ENCODE measurements at places on chromosomes 1 and 21.

DNA sequence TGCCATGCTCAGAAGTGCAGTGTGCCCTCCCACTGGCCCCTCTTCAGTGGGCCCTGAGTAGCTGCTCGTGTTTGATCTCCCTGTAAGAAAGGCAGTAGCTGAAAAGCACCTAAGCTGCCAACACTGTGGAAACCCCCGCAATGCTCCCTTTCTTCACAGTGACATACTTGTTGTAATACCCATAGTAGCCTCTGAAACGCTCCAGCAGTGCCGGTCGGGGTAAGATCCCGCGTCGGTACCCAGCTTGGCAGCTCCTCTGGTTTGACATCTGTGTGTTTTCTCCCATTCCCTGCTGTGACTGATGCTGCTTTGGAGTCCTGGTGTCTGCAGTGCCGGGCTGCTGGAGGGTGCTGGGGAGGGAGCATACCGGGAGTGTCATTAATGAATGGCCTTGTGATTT, 3.6 kb downstream of the CHAF1B start:
- peak; percentile 26 for DNase-seq

DNA sequence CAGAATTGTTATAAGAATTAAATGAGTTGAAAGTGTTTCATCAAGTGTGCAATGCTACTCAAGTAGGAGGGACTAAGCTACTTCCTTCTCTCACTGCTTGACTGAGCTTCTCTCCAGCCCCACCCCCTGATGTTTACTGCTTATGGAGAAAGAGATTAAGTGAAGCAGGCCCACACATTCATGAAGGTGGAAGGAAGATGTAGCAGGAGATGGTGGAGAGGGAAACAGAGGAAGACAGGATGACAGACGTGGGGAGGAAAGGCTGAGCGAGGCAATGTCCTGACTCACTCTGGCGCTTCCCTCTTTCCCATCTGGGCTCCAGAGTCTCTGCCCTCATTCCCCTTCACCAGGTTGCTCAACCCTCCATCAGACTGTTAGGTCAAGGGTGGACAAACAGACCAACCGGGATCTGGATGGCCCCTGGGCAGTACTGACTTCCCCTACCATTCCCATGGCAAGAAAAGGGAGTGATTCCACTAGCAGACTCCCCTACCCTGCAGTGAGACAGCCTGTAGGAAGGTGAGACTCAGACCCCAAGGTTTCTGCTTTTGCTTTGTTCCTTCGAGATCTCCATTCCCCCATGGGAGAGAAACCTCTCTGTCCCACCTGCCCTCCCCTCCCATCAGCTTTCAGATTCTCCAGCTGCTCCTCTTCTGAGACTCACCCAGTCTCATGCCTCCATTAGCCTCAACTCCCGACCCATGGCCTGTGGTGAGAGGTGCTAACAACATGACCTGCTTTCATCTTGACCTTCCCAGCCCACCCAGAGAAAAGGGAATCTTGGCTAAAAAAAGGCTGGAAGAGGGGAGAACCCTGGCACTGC, 3.1 kb upstream of the ARHGEF2 start:
- DNase-seq, result peak; percentile 17

DNA sequence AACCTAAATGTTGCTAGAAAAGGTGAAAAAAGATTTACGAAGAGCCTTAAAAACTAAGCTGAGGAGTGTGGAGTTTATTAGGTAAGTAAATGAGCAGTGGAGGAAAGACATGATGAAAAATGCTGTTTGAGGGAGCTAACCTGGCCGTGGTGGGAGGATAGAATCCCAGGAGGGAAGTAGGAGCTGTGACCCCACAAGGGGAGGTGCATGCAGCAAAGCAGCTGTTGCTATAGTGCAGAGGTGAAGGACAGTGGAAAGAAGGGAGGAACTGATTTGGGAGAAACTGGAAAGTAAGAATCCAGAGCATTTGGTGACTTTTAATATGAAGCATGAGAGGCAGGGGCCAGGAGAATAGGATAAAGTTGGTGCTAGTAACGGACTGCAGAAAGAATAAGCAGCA, 271.7 kb upstream of the ADGRL2 start:
- DNase-seq, result no peak

DNA sequence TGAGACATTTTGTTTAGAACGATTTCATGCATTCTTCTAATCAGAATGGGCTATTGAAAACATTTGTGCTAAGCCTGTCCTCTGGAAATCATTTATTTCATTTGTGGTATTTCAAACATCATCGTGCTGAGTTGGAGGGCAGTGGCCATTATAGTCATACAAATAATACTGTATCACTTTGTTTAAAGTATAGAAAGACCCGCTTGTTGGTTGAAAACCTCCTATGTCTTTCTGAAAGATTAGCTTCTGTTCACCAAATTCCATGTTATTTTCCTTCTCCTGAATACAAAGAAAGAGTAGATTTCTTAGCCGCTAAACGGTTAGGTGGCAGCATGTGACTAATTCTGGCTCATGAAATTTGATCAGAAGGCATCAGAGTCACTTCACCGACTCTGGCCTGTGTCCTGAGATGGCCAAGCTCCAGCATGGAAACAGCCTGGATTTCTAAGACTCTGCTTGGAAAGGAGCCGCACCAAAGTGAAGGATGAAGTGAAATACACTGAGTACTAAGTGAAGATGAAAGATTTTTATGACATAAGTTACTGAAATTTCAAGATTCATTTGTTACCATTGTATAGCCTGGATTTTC, 355.1 kb downstream of the USP25 start:
- no peak for DNase-seq

DNA sequence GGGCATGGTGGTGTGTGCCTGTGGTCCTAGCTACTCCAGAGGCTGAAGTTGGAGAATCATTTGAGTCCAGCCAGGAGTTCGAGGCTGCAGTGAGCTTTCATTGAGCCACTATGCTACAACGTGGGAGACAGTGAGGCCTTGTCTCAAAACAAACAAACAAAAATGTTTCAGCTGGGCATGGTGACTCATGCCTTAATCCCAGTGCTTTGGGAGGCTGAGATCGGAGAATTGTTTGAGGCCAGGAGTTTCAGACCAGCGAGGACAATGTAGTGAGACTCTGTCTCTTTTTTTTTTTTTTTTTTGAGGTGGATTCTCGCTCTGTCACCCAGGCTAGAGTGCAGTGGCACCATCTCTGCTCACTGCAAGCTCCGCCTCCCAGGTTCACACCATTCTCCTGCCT, 5.0 kb upstream of the RPL5 start:
- DNase-seq, result no peak

- DNase-seq, result no peak
Observed at GRCh38 chr1:60974524-60975372, 107.6 kb upstream of the NFIA start.

DNA sequence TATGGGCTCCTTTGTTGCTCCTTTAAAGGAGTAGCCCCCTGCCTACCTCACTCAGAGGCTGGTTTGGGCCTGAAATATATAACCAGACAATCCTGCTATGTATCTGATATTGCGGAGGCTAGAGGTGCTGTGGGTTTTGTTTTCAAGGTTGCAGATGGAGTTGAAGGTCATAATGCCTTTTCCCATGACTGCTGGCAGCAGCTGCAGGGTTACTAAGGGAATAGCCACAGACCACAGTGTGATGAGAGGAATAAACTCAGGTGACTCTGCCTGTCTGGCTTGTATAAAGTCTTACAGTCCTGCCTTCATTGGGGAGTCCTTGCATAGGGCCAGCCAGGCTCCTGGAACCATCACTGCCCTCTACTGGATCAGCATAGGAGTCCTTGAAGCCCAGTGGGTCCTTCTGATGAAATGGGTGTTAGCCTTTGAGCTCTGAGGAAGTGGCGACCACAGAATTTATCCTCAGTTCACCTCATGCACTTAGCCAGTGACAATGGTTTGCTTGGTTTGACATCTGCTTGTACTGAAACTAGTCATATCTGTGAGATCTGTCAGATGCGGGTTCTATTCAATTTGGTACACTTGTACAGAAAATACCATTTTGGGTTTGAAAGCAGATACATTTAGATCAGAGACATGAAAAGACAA, 174.4 kb upstream of the HMCN1 start:
- peak; percentile 26 for DNase-seq

DNA sequence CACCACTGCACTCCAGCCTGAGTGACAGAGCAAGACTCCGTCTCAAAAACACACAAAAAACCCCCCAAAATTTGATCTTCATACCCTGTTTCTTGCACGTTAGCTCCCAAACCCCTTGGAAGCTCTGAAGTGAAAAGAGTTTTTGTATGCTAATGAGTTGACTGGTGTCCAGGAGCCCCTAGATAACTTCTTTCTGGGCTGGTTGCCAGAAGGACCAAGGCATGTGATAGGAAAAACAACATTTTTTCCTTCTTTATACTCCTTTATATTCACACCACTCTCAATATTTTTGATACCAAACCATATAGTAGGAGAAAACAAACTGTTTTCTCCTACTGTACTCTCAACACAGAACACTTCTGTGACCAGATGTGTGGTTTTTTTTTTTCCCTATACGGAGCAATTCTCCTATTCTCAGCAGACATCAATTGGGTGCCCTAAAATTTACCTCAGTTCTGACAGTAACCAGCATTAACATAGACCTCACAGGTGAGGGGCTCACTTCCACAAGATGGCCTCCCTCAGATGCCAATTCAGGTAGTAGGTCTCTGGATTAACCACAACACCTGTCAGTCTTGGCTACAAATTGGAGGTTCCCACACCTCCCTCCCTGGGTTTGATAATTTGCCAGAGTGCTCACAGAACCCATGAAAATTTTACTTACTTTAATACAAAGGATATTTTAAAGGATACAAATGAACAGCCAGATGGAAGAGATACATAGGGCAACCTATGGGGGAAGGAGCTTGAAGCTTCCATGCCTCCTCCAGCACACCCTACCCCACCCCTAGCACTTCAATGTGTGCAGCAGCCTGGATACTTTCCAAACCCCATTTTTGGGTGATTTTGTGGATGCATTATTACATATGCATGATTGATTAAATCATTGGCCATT, 25.6 kb downstream of the ZYG11B start:
- DNase-seq, result no peak

GRCh38 chr1:85983316-85983715, 173.3 kb downstream of the COL24A1 start:
- no peak for DNase-seq

- DNase-seq, result no peak
Observed at GRCh38 chr1:78289603-78290002, 201.2 kb upstream of the PTGFR start.

DNA sequence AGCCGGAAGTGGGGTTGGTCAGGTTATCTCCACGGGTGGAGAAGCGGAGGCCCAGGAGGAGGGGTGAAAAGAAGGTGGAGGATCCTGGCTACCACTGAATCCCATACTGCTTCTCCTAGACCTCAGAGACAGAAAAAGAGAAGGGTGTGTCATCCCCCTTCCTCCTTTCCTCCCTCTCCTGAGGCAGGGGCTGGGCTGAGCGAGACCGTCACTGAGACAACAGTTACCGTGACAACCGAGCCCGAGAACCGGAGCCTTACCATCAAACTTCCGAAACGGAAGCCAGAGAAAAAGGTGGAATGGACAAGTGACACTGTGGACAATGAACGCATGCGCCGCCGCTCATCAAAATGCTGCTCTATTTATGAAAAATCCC, 42.1 kb upstream of the NBPF3 start:
- no peak for DNase-seq

DNA sequence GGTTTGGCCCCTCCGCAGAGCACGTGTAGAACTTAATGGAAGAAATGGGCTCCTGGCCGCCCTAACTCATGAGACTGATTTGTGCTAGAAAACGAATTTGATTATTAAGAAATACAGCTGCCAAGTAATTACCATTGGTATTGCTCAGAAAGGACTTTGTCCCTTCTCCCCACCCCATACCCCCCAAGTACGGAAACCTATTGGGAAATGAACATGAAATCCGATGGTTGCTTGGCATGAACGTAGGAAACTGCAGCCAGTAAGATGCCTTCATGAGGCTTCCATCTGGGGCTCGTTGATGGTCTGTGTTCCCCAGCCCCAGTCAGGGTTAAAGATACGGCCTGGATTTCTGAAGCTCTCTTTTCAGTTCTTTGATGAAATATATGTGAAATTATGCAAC, 21.4 kb downstream of the PER3 start:
- DNase-seq, result no peak
